CD4-positive, alpha-beta T cell (primary cell): ENCODE measurements at places on chromosomes 3 and 15. TPM values are rescaled to one million over a fixed set of nuclear protein-coding genes. Genes with fewer than 3 reads are reported as not detected.

GRCh38 chr3:126613479-126614188 is 41.3 kb downstream of the TXNRD3 start:
- no peak overlapping the region for H3K27ac ChIP-seq
- H3K27me3 ChIP-seq: no peaks in the 10 kb centered on the region
- no peak for DNase-seq
- H3K36me3 ChIP-seq: no peaks in the 10 kb centered on the region

SPINT1 gene
- 1.6 TPM for total RNA-seq

- no peaks in the 10 kb centered on the region for H3K4me1 ChIP-seq
- no peak overlapping the region for H3K4me3 ChIP-seq
- H3K27me3 ChIP-seq: no peaks in the 10 kb centered on the region
- no peak overlapping the region for H3K27ac ChIP-seq
These were observed 79.2 kb downstream of the ABI3BP start for GRCh38 chr3:100913870-100914648.

ARHGEF26 gene
- total RNA-seq: not detected

GALNT15 gene
- total RNA-seq: not detected

DNA sequence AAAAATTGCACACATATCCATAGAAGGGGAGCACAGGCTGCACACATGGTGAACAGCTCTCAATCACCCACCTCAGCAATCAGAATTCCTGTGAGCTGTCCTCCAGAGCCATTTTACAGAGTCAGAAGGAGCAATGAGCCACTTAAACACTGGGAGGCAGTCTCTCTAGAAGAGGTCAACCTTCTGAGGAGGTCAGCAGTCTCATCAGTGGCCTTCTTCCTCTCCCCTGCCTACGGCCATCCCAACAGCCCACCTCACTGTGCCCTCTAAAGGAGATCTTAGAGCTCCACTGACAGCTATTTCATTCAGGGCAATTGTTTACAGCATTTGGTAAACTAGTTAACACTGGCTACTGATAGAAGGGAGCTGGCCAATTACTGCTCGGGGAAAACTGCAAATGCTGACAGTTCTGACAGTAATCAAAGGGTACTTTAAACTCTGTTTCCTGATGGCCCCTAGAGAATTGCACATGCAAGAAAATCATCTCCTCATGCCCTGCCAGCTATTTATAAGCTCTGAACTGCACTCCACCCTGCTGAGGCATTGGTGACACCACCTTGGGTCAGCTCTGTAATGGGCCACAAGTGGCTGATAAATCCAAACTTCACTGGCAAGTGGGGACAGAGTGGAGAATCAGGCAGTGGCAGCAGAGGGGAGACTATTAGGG is 42.1 kb upstream of the TSPAN3 start:
- no peaks in the 10 kb centered on the region for H3K27me3 ChIP-seq
- H3K4me3 ChIP-seq: no peak overlapping the region
- no peak for DNase-seq
- H3K4me1 ChIP-seq: no peaks in the 10 kb centered on the region
- H3K36me3 ChIP-seq: no peaks in the 10 kb centered on the region

DNA sequence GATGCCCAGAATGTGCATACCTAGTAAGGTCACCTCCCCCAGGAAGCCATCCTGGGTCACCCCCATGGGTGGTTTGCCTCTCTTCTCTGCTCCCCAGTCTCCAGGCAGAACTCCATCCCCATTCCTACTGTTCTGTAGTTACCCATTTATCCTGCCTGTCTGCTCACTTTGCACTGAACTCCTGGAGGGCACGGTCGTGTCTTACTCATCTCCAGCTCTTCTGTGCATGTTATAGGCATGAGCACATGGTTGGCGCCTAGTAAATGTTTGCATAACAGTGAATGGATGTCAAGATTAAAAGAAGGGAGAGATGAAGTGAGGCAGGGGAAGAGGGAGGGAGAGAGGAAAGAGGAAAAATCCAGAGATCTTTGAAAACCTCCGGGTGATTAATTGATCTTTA is 208.4 kb upstream of the TRIM42 start:
- H3K27ac ChIP-seq: no peak overlapping the region
- H3K27me3 ChIP-seq: peaks cover 8% of the 10 kb centered on the region
- no peaks in the 10 kb centered on the region for H3K36me3 ChIP-seq

GRCh38 chr15:69736161-69736560 is 283.5 kb downstream of the RPLP1 start:
- no peaks in the 10 kb centered on the region for H3K36me3 ChIP-seq
- no peak overlapping the region for H3K27ac ChIP-seq
- no peaks in the 10 kb centered on the region for H3K4me1 ChIP-seq
- no peaks in the 10 kb centered on the region for H3K27me3 ChIP-seq

- no peak overlapping the region for H3K27ac ChIP-seq
- no peak overlapping the region for H3K4me3 ChIP-seq
- no peaks in the 10 kb centered on the region for H3K27me3 ChIP-seq
- no peak for DNase-seq
- H3K4me1 ChIP-seq: no peaks in the 10 kb centered on the region
These were observed 64.3 kb downstream of the EPHB1 start for GRCh38 chr3:134859341-134859740.

GRCh38 chr3:47243419-47244147 is 39.0 kb downstream of the KIF9 start:
- no peak for DNase-seq
- no peaks in the 10 kb centered on the region for H3K4me1 ChIP-seq
- no peak overlapping the region for H3K4me3 ChIP-seq
- no peaks in the 10 kb centered on the region for H3K27me3 ChIP-seq
- no peaks in the 10 kb centered on the region for H3K36me3 ChIP-seq
- no peak overlapping the region for H3K27ac ChIP-seq

- no peaks in the 10 kb centered on the region for H3K36me3 ChIP-seq
- no peaks in the 10 kb centered on the region for H3K4me1 ChIP-seq
- no peaks in the 10 kb centered on the region for H3K27me3 ChIP-seq
- no peak for DNase-seq
These were observed 8.4 kb downstream of the THBS1 start for GRCh38 chr15:39589193-39589814.

AMIGO3 gene
- 0.82 TPM for total RNA-seq
